ENCODE measurements at places on chromosomes 12 and 14.
A peak's percentile ranks its signal among the peaks of the same experiment; 100 is the strongest.

GRCh38 chr12:28611115-28611435 is 420.8 kb downstream of the CCDC91 start:
- no peak for DNase-seq

- DNase-seq: no peak
Observed at GRCh38 chr14:29672831-29673230, 254.8 kb downstream of the PRKD1 start.

- DNase-seq: no peak
Observed at GRCh38 chr14:45972416-45972815, 679.2 kb downstream of the RPL10L start.

DNA sequence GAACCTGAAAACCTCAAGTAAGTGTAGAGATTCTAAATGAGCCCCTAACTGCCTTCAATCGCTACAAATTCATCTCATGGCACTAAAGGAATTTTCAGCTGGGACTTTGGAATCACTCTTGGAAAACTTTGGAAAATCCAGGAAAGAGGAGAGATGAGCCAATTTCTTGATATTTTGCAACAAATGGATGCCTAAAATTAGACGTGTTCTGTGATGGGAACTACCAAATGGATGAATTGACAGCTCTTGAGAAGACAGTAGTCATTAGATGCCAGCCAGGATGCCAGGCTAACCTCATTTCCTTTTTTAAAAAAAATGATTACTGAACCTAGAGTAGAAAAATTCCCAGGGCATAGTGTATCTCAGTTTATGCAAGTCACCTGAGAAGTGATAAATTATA is 78.3 kb downstream of the NPAS3 start:
- no peak for DNase-seq

GRCh38 chr14:21215130-21215878 is 53.9 kb downstream of the HNRNPC start:
- no peak for DNase-seq

GRCh38 chr12:93135286-93136239 is 206.5 kb upstream of the EEA1 start:
- peak; percentile 73 for DNase-seq

DNA sequence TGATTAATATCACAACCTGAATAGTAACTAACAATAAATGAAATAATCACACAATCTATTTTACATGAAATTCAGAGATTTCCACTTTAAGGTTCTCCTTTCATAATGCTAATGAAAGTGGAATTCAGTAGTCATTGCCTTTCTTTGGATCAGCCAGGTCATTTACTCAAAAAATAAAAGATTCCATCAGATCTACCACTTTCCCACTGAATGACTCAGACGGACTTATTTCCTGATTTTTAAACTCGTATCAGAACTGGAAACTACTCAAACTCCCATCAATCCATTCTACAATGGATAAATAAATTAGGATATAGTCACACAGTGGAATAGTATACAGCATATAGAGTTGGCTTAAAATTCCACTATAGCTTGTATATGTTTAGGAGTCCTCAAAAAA is 237.1 kb downstream of the MED13L start:
- no peak for DNase-seq

GRCh38 chr12:94244165-94245133 is 96.1 kb downstream of the PLXNC1 start:
- no peak for DNase-seq

GRCh38 chr14:102363182-102363943 is 622 bp downstream of the TECPR2 start:
- DNase-seq: peak; percentile 9

DNA sequence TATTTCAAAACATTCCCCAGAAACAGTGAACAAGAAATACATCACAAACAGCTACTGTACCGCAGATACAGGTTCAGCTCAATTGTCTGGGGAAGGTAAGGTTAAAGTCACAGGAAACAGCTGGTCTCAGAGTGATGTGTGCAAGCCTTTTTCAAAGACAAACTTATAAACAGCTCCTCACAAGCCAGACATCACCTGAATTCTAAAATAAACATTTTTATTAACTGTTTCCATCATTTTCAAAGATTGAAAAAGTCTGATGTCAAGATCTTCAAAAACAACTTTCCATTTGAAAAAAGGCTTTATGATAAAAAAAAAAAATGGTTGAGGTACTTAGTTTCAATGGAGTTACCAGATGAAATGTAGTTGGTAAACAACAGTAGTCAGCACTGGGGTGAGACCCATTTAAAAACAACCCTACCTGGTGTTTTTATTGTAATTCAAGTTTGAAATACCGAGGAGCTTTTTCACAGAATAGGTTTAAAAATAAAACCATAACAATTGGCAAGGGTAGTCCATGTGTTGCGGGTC is 4.0 kb downstream of the BTG1 start:
- DNase-seq: no peak

DNA sequence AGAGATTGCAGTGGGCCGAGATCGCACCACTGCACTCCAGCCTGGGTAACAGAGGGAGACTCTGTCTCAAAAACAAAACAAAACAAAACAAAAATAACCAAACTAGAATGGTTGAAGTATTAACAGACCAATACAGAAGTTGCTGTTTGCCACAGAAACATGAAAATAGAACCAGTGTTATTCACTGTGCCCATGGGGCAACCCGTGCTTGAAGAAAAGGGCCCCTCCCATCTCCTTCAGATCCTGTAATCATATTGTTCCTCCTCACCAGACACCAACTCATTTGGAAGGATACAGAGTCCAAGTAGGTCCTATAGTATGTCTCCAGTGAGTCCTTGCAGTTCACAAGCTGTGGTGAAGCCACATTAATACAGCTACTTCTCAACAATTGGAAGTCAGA is 30.9 kb downstream of the SLC35F4 start:
- no peak for DNase-seq

GRCh38 chr12:121400332-121401139 is 618 bp downstream of the RNF34 start:
- peak; percentile 16 for DNase-seq

DNA sequence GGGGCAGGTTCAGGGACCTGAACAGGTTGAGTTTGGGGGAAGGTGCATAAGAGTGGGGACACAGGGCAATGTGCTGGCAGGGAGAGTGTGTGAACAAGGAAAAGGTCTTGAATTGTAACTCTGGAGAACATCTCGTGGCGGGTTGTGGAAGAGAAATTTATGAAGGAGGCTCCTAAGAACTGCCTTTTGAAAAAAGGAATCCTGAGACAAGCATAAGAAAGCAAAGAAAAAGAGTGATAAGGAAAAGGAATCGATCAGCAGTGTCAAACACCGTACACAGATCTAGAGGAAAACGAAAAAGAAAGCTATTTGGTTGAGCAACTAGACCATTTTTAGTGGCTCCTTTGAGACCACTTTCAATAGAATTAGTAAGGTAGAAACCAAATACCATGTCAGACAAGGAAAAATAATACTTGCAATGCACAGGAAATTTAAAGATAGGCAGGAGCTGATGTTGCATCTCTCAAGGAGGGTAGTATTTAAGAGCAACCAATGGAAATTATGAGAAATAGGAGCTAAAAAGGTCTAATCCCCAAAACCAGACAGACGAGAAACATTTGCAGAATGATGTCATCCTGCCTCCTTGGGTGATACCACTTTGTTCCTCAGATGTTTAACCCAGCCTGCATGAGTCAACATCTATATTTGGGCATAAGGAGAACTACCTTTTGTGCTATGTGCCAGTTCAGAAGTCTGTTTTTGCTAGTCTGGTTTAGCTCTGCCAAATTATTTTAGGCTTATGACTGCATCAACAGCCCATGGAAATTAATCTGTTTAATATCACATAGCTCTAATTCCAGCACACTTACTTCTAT is 64.5 kb upstream of the STK38L start:
- DNase-seq: peak; percentile 29

DNA sequence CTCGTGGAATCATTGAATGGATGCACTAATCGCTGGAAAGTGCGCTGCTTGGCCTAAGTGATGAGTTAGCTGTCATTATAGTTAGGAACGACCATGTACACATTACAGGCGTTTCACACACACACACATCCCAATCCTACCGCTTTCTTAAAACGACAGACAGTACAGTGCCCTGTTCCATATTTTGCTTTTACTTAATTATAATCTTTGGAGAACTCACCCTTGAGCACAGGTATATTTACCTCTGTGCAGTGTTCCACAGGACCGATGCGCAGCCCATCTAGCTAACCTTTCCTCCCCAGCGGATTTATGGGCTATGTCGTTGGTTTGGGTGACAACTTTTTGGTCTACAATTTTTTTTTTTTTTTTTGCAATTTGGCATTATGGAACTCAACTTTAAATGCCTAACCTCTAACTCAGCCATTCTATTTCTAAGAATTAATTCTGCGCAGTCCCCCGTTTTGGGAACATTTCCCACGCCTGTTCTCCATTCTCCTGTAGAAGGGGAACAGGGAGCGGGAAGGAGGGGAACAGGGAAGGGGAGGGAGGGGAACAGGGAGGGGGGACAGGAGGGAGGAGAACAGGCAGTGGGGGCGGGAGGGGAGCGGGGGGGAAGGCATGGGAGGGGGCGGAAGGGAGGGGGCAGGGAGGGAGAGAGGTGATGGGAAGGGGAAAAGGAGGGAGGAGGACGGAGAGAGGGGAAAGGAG is 663 bp upstream of the ULK1 start:
- DNase-seq: no peak
